ENCODE measurements at places on chromosomes 12 and 14.

DNA sequence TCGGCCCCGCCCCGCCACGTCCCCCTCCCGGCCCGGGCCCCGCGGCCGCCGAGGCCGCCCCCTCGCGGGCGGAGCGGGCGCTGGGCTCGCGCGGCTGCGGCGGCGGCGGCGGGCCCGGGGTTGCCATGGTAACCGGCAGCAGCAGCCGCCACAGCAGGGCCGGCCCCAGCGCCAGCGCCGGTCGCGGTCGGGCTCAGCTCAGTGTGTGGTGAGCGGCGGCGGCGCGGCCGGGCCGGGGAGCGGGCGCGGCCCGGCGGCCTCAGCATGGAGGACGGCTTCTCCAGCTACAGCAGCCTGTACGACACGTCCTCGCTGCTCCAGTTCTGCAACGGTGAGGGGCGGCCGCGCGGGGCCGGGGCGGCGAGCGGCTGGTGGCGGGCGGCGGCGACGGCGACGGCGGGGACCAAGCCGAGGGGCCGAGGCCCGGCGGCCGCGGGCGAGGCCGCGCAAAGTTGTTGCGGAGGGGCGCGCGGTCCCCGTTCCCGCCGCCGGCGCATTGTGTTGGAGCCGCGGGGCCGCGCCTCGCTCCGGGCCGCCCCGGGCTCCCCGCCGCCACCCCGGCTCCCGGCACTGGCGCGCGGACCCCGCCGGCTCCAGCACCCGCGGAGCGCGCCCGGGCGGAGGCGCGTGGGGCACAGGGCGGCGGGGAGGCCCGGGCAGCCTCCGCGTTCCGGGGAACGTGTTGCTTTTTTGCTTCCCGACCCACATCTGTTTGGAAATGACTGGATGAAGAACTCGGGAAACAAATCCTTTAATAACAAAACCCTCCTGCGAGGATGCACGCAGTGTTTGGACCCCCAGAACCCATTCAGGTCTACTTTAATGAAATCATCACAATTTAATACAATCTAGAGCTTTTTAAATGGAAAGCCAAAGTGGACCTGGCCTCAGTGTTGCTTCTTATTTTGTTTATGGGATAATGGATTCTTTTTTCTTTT is at the start of gene EML1:
Gene EML1 (plus strand): TSS at position 201 of the 938 bp plus-strand sequence. CDS start 64 bp downstream, at position 265.
- peak; percentile 61 for DNase-seq

GRCh38 chr12:11500188-11500860 is 105.0 kb upstream of the PRB2 start:
- DNase-seq: peak; percentile 26

DNA sequence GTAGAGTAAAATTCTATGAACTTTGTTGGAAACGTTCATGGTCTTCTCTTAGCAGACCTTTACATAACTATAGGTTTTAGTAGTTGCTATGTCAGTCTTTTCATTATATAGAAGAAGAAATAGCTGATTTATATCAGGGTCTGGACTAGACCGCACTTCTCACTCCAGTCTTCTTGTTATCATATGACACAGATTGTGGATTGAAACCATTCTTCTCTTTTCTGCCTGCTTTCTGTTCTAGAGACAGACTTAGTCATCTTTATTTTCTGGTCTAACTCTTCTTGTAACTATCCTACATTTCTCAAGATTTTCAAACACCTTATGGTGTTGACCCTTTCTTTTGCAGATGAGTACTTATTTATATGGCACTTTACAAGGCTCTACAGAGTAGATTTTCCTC is 55.7 kb downstream of the PCNX1 start:
- no peak for DNase-seq

- DNase-seq: no peak
Measured at GRCh38 chr12:67152451-67152850, 116.7 kb upstream of the CAND1 start.

- no peak for DNase-seq
Measured at GRCh38 chr12:51897181-51897580, 9.3 kb downstream of the ANKRD33 start.

- DNase-seq: no peak
Measured at GRCh38 chr12:121326996-121327674, 25.1 kb downstream of the ANAPC5 start.

- DNase-seq: no peak
Measured at GRCh38 chr14:41899416-41899815, 292.7 kb downstream of the LRFN5 start.

- DNase-seq: no peak
Measured at GRCh38 chr14:63248211-63248610, 44.0 kb downstream of the RHOJ start.

DNA sequence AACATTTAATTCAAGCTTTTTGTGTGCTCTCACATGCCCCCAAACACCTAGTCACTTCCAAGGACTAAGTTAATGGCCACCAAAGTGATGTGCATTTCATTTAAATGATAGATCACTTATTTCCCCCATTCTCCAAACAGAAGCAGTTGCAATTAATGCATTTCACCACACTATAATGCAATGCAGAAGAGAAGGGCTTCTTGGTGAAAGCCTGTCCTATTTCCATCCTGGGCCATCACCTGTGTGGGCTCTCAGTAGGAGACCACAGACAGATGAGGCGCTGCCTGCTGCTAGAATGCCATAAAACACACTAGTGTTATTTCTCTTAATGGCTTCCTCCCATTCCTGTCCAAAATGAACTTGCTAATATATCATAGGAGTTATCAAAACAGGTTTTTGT is 151.2 kb downstream of the GPR65 start:
- no peak for DNase-seq

- no peak for DNase-seq
Measured at GRCh38 chr14:32694795-32695449, 243.8 kb upstream of the NPAS3 start.

DNA sequence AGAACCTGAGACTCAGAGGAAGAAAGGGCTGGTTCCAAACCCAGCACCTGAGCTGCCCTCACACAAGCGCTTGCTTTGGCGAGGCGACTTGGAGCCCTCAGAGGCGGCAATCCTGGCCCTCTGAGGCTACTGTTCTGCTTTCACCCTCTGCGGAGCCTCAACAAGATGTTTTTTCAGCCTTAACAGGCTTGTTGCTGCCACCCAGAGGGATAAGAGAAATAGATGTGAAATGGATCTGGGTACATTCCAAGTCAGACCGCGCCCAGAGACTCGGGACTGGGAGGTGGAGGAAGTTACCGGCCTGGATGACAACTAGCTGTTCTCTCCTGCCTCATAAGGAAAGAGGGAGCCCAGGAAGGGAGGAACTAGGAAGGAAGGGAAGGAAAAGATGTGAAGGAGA is 89.6 kb downstream of the TTC7B start:
- DNase-seq: no peak

DNA sequence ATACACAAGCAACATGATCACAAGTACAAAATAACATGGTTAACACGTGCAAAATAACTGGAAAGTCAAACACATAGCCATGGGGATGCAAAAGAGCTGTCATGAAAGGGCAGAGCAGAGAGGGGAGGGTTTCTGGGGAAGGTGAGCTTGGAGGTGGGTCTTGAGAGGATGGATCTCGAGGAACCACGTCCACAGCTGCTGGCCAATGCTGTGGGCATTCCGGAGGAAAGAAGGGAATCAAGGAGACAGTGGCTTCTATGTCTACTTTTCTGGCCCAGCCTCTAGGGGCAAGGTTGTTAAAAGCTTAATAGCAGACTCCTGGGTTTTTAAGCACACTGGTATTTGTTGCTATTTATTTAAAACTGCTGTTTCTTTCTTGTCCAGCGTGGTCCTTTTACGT is 8.4 kb upstream of the MYH7 start:
- no peak for DNase-seq

All from stimulated activated CD4-positive, alpha-beta T cell treated with anti-CD3 and anti-CD28 coated beads, TNF-alpha, amount 100 ng/mL, for 1 hour (primary cell).